ENCODE measurements at places on chromosomes 1 and 21.

DNA sequence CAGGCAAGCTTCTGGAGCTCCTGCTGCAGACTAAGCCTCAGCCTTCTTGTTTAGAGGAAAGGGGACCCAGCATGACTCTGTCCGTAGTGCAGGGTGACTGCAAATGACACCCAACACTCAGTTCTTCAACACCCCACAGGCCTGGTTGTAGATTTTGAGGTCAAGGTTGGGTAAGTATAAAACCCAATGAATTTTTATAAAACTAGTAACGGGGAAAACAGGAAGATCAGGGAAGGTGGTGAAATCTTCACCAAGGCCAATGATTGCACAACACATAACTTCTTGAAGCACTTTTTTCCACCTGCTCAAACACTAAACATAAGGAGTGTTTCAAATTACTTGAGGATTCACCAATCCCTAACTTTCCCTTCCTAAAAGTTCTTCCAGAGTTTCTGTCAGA lies 89.4 kb upstream of the JAK1 start:
- DNase-seq, result no peak

DNA sequence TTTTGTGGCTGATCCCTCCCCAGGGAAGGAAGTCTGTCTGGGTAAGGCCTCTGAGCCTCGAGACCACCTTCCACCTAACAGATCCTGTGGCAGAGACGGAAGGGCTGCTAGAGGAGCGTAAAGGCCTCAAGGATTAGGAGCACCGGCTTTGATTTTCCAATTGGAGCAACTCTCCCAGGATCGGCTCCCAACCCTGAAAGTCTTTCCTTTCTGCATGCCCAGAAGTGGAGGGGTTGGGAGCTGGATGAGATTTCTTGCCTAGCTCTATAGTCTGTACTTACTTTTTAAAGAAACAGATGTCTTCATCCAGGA lies 41.4 kb downstream of the ELK4 start:
- no peak for DNase-seq

DNA sequence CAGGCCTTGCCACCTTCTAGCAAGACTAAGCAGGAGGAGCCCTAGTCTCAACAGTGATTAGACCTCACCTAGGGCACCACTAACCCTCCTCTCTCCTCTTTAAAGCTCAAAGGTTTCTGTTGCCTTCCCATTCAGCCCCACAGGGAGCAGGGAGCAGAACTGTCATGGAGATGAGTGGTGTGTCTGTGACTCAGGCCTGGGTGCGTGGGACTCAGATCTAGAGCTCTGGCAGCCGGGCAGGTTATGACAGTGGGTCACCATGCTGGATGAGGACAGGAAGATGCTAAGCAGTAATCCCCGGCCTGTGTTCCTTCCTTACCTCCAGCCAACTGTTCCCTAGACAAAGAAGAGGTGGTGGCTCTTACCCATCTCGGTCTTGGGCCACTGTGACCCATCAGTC lies 60.1 kb upstream of the COA6 start:
- DNase-seq, result no peak

GRCh38 chr1:4172644-4173599 lies 272.9 kb upstream of the C1orf174 start:
- no peak for DNase-seq

DNA sequence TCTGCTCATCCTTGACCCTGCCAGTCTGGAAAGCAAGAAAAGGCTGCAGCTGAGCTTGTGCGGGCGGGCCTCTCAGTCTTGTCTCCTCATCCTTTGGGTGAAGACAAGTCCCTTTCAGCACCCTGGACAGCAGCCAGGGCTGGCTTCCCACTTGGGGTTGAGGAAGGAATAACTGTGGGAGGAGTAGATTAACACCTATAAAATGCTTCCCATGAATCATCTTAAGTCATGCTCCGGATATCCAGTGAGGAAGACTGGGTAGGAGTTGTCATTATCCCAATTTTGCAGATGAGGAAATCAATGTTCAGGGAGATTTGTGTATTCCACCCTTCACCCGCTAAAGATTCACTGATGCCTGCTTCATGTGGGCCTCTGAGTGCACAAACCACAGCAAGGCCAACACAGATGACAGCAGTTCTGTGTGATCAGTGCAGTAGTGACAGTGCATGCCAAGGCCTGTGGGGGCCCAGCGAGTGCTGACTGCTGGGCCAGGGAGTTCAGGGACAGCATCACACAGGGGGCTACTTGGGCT lies 20.1 kb upstream of the COL16A1 start:
- peak; percentile 21 for DNase-seq

- no peak for DNase-seq
These were observed 178.9 kb downstream of the PDE4B start for GRCh38 chr1:65971547-65971946.

- no peak for DNase-seq
These were observed 181.9 kb upstream of the B3GALT2 start for GRCh38 chr1:193368302-193368701.

GRCh38 chr1:235644693-235645305 lies 4.8 kb downstream of the GNG4 start:
- DNase-seq, result no peak

- peak; percentile 58 for DNase-seq
These were observed at the start of gene GFI1 for GRCh38 chr1:92486251-92487077. Gene GFI1, minus strand, starts transcription at chr1:92486925. Its CDS starts 3,438 bp downstream, at chr1:92483487.

DNA sequence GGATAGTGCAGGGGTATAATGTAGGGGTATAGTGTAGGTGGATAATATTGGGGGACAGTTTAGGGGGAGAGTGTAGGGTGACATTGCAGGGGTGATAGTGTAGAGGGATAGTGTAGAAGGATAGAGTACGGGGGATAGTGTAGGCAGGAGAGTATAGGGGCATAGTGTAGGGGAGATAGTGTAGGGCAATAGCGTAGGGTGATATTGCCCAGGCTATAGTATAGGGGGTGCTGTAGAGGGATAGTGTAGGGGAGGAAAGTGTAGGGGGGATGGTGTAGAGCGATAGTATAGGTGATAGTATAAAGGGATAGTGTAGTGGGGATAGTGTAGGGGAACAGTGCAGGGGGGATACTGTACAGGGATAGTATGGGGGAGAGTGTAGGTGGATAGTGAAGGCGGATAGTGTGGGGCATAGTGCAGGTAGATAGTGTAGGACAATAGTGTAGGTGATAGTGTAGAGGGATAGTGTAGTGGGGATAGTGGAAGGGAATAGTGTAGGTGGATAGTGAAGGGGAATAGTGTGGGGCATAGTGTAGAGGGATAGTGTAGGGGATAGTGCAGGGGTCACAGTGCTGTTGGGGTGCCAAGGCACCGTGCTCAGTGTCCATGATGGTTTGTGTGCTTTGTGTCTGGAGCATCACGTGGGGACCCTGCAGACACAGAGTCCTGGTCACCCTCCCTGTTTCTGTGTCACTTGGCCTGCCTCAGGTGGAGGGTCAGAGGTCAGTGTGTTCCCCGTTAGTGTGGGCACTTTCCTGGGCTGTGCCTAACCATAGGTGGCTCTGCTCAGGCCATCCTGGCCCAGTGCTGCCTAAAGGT lies 10.5 kb upstream of the ARF1 start:
- DNase-seq, result no peak

DNA sequence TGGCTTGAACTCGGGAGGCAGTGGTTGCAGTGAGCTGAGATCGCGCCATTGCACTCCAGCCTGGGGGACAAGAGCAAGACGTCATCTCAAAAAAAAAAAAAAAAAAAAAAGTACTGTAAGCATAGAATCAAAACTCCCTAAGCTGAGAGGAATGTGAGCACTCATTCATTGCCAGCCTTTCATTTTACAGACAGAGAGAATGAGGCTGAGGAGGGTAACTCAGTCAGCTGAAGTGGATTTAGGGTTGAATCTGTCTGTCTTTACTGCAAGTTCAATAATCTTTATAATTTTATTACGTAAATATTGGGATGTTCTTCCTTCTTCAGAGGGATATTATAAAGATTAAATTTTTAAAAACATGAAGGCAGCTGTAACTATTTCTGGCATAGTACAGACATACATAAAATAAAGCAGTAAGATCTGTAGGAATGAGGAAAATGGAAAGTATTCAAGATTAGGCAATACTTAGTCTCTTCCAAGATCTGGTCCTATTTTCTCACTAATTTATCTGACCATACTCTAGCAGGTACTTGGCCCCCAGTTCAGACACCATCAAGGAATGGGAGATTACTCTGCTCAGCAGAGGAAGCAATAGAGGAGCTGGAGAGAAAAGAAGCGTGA lies 24.1 kb upstream of the MNDA start:
- no peak for DNase-seq

GRCh38 chr1:112893288-112894009 lies 62.5 kb downstream of the SLC16A1 start:
- DNase-seq, result no peak

- DNase-seq, result no peak
These were observed 30.6 kb upstream of the DDAH1 start for GRCh38 chr1:85495556-85495955.

GRCh38 chr1:9724706-9725476 lies 73.4 kb downstream of the PIK3CD start:
- peak; percentile 65 for DNase-seq

- DNase-seq, result peak; percentile 32
These were observed 5.1 kb downstream of the CLCNKA start for GRCh38 chr1:16026723-16027484.

- DNase-seq, result no peak
These were observed 4.6 kb upstream of the CTPS1 start for GRCh38 chr1:40974945-40975344.

- DNase-seq, result no peak
These were observed 213.7 kb upstream of the SGIP1 start for GRCh38 chr1:66320231-66320630.

DNA sequence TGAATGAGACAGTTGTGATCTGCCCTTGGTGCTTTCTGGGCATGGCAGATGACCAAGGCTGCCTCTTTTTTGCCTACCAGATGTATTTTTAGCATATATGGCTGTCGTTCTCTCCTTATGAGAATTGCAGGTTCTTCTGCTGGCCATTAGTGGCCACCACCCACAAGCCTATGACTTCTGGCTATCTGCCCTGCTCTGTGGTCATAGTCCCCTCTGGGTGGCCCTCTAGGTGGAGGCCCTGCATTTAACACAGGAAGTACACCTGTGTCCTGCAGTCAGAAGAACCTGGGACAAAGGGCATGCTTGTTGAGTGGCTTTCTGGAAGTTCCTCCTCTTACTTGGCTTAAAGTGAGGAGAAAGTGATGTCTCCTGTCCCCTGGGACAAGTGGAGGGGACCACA lies 6.5 kb downstream of the FCAMR start:
- no peak for DNase-seq

DNA sequence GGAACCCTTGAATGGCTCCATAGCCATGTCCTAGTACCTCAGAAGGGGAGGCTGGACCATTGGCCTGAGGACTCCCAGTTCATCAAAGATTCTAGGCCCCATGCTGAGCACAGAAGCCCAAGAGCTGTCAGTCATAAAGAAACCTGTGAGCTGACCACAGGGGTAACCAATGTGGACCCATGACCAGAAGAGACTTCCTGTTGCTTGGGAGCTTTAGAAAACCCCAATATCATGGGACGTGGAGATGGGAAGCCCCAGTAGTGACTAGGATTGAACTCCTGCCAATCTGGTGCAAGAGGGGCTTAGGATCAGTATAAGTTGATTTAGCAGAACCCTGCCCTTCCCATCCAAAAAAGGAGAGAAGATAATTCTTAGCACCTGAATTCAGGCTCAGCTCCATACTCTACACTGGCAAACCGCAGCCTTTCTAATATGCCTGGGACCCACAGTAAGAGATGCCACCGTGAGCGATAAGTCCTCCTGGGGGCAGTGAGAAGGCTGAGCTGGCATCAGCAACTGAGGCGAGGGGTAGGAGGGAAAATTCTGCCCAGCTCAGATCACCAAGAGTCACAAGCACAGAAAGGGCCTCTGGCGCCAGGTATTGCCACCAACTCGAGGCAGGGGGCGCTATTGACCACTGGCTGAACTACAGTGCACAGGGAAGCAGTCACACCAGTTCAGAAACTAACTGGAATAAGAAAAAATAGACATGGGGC lies 108.9 kb downstream of the CAPN8 start:
- DNase-seq, result no peak

DNA sequence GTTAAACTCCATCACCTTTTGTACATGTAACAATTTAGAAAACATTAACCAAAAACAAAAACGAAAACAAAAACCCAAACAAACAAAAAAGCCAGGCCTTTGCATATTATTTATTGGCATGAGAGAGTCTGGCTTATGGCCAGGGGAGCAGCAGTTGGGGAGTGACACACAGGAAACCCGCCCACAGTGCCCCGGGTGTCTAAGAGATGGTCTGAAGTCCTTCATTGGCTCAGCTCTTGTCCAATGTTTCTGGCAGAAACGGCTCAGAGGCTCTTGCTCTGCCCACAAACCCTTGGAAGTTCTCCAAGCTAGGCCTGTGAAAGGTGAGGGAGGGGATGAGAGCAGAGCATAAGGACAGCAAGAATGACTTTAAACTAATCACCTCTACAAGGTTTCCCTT lies 131.5 kb downstream of the CNIH3 start:
- no peak for DNase-seq

DNA sequence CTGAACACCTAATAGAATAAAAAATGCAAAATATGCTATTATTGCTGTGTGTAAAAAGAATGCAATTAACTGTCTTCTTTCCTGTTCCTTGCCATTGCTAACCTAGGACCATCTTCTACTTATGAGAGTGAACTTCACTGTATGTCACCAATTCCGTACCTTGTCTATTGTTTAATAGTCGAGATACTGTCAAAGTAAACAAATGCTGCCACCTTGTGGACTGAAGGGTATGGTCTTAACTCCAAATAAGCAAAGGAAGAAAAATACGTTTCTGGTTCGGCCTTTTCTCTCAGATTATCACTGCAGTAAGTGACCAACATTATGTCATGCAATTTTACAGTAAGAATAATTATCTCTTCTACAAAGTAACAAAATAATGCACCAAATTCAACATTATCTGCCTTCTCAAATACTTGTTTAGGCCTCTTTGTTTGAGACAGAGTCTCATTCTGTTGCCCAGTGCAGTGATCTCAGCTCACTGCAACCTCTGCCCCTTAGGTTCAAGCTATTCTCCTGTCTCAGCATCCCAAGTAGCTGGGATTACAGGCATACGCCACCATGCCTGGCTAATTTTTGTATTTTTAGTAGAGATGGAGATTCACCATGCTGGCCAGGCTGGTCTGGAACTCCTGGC lies 133.4 kb downstream of the COP1 start:
- peak; percentile 2 for DNase-seq

DNA sequence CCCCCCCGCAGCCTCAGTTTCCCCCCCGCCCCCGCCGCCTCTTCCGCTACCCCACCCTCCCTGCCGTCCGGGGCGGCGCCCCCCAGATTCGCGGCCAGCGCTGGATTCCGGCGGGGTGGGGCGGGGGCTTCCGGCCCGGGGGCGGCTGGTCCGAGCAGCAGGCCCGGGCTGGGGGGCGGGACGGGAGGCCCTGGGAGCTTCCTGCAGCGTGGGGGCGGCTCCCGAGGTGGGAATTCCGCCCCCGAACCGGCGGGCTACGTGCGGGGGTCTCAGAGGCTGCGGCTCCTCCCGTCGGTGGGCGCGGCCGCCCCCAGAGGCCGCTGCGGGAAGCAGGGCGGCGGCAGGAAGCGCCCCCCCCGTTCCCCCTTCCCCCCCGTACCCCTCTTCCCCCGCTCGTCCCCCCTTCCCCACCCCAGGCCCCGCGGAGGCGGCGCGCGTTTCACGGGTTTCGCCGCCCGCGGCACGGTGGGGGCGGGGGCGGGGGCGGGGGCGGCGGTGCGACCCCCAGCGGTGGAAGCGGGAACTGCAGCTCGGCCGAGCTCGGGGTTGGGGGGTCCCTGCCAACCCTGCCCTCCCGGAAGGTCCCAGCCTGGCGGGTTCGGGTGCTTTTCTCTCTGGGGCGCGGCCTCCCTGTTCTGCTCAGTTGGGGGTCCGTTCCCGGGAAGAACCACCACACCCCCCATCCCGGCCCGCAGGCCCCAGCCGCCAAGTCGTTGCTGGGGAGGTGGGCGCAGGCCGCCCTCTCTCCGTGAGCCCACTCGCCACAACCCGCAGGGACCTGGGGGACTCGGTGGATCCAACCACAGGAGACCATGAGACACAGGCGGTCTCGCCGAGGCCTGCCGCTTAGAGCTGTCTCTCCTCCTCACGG lies 76.3 kb downstream of the MORN1 start:
- peak; percentile 54 for DNase-seq
